Naive thymus-derived CD8-positive, alpha-beta T cell (primary cell): ENCODE measurements at places on chromosomes 2 and 18.

- peak; percentile 75 for DNase-seq
Observed at GRCh38 chr18:35386600-35387100, 9.5 kb upstream of the ZNF396 start.

GRCh38 chr2:240893363-240893844, 2.6 kb downstream of the MAB21L4 start:
- DNase-seq = no peak

GRCh38 chr2:47265158-47265557, 110.0 kb upstream of the STPG4 start:
- DNase-seq = no peak

- no peak for DNase-seq
Observed at GRCh38 chr2:128084757-128085156, 6.2 kb upstream of the UGGT1 start.
